ENCODE measurements at places on chromosomes 7 and 10.
A peak's percentile ranks its signal among the peaks of the same experiment; 100 is the strongest.

GRCh38 chr10:119737823-119738222 is 12.0 kb downstream of the INPP5F start:
- DNase-seq, result no peak

GRCh38 chr10:112295853-112296830 is 12.9 kb downstream of the TECTB start:
- DNase-seq, result no peak

DNA sequence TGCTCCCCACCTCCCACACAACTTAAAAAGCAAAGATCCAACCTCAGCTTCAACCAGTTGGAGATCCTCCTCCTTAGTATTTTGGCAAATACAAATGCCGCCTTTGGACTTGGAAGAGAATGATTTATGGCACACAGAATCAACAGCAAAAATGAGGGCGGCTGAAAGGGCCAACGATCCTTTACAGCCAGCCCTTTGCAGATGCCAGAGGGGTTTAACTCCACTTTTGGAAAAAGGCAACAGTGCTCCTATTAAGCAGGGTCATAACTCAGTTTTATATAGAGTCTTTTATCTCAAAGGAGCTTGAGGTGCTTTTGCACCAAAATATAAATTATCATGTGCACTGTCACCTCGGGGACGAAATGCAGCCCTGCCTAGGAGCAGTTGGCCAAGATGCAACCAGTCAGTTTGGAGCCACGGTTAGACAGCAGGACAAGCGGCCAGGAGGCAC is 56.7 kb upstream of the JCAD start:
- DNase-seq, result no peak

DNA sequence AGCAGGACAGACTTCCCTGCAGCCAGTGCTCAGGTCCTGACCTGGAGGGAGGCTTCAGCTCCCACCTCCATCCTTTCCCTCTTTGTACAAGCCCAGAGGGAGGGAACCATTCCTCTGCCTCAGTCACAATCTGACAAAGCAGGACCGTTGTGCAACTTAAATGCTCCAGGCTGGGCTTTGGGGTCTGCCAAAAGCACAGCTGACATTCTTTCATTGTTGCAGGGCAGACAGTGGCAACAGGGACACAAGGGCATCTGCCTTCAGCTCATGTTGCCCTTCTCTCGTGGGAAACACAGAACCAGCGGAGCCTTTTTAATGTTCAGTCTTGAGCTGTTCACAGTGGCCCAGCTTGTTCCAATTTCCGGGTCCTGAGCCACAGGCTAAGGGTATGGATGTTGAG is 155.7 kb upstream of the TNS3 start:
- DNase-seq, result no peak

DNA sequence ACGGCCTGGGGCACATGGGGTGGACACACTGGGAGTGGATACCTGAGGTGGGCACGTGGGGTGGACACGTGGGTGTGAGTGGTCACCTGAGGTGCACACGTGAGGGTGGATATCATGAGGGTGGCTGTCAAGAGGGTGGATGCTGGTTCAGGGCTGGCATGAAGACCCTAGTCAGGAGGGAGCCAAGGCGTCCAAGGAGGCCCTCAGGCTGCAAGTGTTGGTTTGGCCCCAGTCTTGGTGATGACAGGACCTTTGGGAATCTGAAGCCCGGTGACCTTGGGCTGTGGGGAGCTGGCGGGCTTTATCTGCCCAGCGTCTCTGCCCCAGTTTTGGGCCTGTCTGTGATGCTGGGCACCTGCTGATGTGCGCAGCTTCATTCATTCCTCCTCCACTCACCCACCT is 24.9 kb upstream of the PFKFB3 start:
- DNase-seq, result no peak

DNA sequence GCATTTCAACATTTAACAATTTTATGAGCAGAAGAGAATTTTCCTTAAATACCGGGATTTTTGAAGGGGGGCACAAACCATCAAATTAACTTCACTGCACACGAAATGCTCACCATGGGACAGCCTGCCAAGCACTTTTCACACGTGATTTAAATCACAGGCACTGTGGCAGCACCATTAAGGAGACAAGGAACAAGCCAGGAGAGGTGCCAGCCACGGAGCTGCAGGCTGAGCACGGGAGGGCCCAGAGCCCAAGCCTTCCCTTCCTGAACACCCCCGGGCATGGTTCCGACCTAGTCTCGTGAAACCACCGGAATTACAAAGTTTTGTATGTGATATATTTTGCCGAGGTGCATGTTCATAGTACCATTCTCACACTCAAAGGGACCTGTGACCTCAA is 13.4 kb downstream of the PITRM1 start:
- no peak for DNase-seq

- no peak for DNase-seq
These were observed 35.0 kb downstream of the ARMC3 start for GRCh38 chr10:22962817-22963216.

DNA sequence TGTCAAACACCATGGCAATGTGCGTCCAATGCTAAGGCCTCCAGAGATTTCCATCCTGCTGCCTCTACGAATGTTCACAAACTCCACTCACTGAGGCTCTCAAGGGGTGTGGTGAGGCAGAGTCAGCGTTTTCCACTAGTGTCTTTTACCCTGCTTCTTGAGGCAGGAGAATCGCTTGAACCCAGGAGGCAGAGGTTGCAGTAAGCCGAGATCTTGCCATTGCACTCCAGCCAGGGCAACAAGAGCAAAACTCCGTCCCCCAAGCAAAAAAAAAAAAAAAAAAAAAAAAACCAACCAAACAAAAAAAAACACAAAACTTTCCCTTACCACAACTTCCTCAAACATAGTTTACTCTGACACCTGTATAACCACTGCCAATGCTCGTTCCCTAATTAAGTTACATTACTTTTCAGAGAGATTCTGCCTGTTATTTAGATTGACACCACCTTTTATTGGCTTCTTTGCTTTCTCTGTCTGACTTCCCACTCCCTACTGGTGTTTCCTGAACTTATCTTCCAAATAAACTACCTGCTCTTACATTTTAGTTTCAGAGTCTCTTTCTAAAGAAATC is 102.1 kb upstream of the ZNF746 start:
- no peak for DNase-seq

DNA sequence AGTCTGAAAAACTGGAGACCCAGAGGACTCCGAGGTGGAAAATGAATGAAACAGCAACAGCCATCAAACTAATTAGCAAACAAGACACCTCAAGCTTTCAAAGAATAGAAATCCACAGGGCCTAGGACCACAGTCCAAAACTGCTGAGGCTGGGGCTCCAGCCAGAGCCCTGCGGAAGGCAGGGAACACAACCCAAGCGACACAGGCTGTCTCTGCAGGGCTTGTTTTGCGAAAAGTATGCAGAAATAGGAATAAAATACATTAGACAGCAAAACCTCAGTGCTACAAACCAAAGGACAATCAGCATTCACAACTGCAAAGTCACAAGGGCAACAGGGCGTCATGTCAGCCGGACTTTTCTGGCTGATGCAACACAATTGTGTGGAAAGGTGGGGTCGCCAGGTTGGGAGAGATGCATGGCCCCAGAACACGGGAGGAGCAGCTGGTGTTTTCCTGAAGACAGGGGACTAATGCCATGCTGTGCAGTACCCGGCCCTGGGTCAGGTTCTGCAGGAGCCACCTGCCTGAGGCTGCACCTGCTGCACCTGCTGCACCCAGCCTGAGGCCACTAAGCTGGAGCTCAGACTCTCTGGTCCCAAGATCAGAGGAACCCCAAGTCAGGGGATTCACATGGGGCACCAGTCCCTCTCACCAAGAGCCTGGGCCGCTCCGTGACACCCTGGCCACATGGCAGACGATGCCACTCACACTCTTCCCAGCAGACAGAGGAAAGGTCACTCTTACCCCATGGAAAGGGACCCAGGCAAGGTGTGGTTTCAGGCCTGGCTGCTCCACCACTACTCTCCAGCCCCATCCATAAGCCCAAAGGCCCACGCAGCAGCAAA is 74.2 kb downstream of the MAD1L1 start:
- no peak for DNase-seq

- DNase-seq, result no peak
These were observed 199.6 kb upstream of the HDAC9 start for GRCh38 chr7:18295781-18296423.

- no peak for DNase-seq
These were observed 93.8 kb downstream of the PTPRE start for GRCh38 chr10:128000471-128001362.

DNA sequence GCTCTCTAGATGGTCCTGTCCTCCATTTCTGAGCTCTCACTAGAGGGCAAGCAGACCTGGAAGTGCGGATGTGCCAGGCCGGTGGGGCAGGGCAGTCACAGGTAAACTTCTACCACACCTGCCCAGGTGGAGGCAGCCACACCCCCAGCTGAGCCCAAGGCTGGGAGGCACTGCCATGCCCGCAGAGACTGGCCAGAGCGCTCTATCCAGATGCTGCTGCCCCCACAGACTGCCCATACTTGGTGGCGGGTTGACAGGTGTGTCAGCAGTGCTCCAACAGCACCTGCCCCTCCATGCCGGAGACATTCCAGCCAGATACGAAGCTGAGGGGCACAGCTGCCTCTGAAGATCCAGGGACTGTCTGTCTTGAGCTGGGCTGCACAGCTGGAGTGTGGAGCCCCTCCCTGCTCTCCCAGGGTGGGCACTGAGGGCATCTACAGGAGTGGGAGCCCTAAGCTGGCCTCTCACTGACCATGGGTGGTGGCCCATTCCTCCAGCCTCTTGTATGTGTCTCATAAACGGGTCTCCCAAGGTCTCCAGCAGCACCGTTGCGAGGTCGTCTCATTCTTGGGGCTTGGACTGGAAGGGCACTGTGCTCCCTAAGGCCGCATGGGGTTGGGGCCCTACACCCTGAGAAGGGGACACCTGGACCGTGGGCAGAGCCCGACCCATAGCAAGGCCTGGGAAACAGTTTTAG is 38.2 kb upstream of the PPIF start:
- DNase-seq, result no peak

GRCh38 chr10:119859420-119860258 is 13.0 kb downstream of the MCMBP start:
- DNase-seq, result no peak

- no peak for DNase-seq
These were observed 43.7 kb downstream of the UNC5B start for GRCh38 chr10:71255808-71256660.

DNA sequence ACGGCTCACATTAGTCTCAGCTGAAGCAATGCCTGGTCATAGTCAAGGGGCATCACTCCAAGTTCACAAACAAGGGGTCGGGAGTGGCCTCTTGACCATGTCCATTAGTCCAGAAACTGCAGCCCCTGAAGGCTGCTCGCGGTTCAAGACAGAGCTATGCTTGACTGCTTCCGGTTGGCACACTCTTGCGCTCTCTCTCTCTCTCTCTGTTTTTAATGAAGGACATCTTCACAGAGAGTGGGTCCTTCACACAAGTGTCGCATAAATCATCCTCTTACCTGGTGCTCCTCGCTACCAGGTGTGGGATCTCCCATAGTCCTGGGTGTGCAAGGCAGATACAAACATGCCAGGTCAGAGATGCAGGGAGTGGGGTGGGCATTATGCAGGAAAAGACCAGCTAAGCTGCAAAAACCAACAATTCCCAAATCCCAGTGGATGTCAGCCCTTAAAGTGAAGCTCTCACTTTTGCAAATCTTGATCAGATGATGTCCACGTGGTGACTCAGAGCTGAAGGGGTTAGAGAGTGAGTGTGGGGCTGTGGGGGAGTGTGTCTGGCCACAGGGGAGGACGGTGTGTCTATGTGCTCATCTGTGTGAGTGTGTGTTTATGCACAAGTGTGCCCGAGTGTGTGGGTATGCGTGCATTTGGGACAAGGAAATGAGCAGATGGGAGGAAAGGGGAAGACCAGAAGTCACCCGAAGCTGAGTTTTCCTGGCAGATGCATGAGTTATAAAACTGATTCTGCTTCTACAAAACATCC is 83.7 kb upstream of the PPP2R2D start:
- no peak for DNase-seq

- DNase-seq, result no peak
These were observed 308.4 kb downstream of the ZNF248 start for GRCh38 chr10:37549054-37549453.

GRCh38 chr10:43287056-43288007 is 20.5 kb upstream of the RASGEF1A start:
- peak; percentile 23 for DNase-seq

GRCh38 chr7:155343150-155343549 is 45.5 kb downstream of the INSIG1 start:
- no peak for DNase-seq

GRCh38 chr10:132036153-132036886 is 29.4 kb upstream of the JAKMIP3 start:
- no peak for DNase-seq

GRCh38 chr7:35988818-35989217 is 164.2 kb upstream of the EEPD1 start:
- no peak for DNase-seq

DNA sequence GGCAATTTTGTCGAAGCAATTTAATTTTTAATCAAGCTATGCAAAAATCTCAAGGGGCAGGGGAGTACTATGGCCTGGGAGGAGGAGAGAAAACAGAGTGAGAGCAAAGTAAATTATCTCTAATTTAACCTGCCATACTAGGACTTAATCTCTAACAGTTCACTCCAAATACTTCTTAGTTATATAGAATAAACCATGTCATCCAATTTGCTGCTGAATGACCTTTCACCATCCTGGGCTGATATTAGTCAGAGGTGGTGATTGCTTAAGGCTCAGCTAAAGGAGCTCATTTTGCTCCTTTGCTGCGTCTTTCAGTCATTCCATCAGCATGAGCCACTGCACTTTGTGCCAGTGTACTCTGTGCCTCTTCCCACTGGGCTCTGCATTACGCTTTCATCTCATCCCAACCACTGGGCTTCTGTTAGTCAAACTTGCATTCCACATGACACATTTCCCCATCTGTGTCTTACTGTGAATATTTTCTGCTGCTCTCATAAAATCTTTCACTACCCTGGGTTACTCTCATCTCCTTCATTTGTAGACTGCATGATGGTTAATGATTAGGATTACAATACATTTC is 84.3 kb downstream of the CD36 start:
- DNase-seq, result no peak

DNA sequence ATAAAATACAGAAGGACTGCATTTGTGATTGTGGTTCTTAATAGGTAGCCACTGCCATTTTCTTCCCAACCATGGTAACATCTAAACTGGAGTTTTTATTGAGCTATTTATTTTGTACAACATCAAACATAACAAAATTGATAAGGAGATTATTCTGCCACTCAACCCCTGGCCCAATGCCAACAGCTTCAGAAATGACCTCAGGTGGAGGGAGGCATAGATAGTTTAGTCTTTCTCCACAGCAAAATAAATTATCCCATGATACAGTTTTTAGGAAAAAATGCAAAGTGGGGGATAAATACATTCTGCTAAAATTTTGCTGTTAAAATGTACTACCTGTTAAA is 57.6 kb downstream of the LRRTM3 start:
- DNase-seq, result no peak

DNA sequence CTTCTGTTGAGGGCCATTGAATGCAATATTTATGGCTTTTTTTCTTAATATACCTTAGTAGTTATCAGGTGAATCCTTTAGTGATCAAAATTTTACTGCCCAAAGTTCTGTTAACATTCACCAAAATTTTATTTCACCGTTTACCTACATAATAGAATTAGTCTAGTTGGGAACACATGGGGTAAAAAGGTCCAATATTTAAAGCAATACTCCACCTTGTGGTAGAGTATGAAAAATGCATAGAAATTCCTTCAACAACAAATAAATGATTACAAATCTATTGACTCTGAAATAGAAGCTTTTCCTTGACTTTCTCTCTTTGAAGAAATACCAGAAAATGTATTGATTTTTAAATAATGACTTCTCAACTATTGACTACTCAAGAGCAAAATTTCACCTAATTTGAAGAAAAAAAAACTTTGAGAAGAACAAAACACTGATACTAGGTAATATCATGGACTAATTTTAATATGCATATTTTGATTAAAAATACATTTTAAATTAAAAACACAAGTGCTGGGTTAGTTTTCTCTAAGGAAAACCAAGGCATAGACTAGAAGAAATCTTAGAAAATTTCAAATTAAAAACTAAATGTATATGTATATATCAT is 43.3 kb downstream of the POLR1F start:
- no peak for DNase-seq
